Fibroblast of the conjunctiva (primary cell): ENCODE measurements at places on chromosomes 2 and 18.
A peak's percentile ranks its signal among the peaks of the same experiment; 100 is the strongest.

DNA sequence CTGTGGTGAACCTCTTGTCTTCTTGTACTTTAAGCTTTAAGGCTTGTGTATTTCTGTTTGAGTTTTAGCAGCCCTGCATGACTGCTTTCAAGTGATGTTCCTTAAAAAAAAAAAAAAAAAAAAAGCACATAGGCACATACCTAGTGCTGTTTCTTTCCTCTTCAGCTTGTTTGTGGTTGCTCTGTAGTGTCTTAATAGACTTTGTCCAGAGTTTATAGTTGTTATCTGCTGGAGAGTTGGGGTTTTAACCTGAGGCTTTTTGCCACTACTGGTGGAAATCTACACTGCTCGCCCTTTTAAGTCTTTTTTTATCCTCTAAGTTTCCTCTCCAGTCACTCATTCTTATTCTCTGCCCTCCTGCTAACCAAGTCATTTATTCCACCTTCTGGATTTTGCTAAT lies 34.5 kb downstream of the AGFG1 start:
- no peak for DNase-seq

DNA sequence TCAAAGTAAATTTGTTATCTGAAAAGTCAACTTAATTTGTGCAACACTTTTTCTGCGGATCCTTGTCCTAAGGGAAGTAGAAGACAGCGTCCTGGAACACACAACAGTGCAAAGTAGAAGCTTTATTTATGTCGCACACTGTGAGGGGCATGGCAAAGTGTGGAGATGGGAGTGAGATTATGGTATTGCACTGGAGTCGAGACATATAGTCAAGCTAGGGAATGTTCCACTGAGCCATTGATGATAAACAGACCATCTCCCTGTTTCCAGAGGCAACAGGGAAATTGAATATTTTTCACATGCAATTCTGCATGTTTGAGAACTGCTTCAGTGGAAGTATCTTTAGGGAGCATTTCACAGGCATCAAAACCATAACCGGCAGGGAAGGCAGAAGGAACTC lies 46.2 kb downstream of the LRRTM1 start:
- DNase-seq = no peak

GRCh38 chr18:55086906-55087305 lies 127.6 kb upstream of the CCDC68 start:
- DNase-seq = no peak

- no peak for DNase-seq
Measured at GRCh38 chr18:35481960-35482366, 15.8 kb downstream of the INO80C start.

DNA sequence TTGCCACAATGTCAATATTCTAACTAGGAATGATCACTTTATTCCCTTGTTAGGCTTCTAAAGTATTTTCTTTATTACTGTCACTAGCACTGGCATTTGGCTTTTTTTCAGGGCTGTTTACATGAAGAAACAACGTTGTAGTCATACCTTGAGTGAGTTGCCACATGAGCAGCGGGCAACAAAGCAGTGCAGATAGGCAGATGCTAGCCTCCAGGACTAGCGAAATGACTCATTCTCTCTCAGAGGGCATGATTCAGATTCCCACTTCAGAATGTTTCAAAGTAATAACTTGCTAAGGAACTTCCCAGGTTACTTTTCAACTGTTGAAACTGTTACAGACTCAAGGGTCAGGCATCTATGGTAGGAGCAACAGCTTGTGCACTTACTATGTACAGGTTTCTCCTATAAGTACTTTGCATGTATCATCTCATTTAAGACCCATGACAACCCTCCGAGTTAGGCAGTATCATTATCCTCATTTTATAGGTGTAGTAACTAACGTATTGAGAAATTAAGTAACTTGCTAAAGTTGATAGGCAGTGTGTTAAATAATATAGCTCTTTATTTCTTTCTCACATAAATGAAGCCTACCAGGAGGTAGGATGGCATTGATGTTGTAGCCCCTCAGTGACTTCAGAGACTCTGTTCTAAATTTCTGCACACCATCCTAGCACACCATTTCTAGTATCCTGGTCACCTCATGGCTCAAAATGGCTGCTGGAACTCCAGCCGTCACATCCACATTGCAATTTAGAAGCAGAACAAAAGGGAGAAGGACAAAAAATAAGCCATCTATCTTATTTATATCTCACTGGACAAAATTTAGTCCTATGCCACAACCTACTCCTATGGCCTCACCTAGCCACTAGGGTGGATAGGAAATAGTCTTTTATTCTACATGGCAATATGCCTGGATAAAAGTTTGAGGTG lies 83.3 kb downstream of the ICOS start:
- no peak for DNase-seq

- no peak for DNase-seq
Measured at GRCh38 chr2:105438104-105438929, 39.5 kb upstream of the FHL2 start.

DNA sequence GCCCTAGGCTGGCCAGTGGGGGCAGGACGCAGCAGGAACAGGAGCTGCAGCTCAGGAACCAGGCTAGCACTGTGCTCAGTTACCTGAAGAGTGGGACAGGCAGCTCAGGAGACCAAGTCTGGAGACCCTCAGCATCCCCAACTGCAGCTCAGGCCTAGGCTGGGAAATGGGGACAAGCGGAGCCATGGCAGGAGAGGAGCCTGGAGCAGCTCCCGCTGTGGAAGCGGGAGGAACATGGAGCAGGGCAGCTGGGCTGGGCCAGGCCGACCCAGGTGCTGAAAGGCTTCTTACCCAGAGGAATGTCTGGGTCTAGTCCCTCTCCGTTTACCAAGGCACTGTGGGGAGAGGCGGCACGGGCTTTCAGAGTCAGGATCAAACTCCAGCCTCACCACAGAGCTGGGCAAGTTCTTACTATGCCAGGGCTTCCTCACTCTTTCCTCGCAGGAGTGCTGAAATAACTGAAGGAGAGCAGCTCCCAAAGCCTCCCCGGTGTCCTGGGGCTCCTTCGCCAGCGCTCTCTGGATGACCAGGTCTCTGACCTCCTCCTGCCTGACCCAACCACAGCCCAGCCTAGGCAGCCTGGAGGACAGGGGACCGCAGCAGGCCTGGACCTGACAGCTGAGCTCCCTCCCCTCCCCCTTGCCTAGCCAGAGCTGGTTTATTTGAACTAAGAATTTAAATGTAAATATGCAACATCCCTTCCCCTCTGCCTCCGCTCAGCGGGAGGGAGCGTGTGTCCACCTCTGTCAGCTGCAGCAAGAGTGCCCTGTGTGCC lies 247.8 kb upstream of the SIX2 start:
- no peak for DNase-seq

DNA sequence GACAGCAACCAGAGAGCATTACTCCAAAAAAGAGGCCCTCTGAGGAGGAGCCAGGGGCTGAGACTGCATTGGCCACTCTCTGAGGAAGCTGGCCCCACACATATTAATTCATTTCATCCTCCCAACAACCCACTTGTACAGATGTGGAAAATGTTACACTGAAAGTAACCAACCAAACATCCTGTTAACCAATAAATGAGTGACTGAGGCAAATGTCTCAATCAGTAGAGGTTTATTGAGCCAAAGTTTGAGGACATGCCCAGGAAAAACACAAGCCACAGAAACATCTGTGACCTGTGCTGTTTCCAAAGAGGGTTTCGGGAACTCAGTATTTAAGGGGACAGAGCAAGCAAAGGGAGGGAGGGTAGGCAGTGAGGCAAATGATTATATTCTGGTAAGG lies 53.0 kb downstream of the SKA1 start:
- no peak for DNase-seq

GRCh38 chr2:65576861-65577601 lies 144.6 kb upstream of the SPRED2 start:
- DNase-seq = peak; percentile 77

- no peak for DNase-seq
Measured at GRCh38 chr2:227280895-227281294, 44.2 kb upstream of the MFF start.

- DNase-seq = no peak
Measured at GRCh38 chr2:69180227-69180626, 167.2 kb downstream of the ANTXR1 start.

- DNase-seq = no peak
Measured at GRCh38 chr18:33404244-33404873, 36.2 kb downstream of the CCDC178 start.

DNA sequence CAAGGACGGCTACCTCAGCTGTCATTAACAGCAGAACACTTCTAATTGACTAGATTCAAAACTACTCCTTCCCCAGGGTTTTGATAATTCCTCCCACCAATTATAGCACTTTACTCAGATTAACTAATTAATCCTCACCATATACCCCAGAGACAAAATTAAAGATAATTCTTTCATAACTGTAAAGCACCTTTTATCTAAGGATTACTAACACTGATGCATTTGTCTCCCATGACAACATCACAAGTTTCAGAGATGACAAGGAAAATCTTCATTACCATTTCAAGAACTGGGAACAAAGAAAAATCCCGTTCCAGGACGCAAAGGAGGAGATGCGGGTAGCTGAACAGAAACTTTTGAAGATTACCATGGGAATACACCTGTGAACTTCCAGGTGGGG lies 129.4 kb upstream of the ITGA6 start:
- no peak for DNase-seq

DNA sequence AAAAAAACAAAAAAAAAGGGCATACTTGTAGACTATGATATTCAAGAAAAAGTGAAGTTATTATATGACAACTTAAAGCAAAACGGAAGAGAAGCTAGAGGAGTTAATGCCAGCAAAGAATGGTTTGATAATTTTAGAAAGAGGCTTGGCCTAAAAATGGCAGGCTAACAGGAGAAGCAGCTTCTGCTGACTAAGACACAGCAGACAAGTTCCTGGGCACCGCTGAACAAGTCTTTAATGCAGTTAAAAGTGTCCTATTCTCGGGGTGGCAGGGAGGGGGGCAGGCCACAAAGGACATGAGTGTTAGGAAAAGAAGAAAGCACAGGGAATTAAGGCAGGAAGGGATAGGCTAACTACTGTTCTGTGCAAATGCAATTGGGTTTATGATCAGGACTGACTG lies 50.3 kb upstream of the GAREM2 start:
- no peak for DNase-seq

DNA sequence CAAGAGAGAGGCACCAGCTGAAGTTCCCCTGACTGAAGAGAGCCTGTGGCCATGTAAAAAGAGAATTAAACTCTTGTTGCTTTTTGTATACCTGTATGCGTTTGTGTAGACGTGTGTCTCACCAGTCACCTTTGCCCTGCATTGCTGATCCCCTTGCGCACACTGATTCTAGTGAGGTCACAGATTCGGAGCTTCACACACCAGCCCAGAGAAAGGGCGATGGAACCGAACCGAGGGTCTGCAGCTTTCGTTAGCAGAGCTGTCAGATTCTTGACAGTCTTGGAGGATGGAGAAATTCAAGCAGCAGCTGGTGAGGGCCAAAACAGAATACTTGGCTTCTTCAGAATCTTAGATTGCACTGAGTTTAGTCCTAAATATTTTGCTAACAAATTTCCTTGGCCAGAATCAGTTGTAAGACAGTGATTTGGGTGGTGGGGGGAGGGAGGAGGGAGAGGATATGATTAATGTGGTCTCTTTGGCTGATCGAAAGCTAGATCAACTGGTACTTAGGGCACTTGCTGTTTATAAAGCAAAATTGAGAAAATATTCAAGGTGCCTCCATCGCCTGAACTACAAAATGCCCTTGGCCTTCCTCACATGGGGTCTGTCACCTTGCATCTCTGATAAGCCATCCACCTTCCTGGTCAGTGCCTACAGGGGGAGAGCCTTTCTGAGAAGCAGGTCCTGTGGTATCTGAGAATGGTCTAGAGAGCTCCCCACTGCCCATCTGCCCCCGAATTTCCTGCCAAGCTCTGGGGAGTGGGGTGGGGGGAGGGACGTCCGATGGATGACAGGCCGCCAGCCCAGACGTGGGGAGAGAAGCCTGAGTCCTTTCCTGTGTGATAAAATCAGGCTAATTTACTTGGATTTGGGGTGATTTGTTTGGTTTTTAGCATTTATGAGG lies 123.5 kb downstream of the CABLES1 start:
- DNase-seq = no peak
